ENCODE measurements at places on chromosomes 7 and 10.

- DNase-seq, result no peak
These were observed 215.8 kb downstream of the PHTF2 start for GRCh38 chr7:78014401-78014800.

DNA sequence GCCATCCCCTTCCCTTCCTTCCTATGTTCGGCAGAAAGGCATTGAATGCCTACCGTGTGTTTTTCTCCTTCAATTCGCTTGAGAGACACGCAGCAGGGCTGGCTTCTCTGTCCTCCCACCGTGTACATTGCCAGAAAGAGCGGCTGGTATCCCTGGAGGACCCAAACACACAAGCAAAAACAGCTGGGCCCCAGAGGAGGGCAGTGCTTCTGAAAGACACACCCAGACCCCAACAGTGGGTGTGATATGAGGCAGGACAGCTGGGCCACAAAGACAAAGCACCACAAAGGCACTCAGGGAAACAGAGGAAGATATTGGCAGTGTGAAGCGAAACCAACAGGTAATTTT is 133.1 kb upstream of the SH2B2 start:
- DNase-seq, result no peak

DNA sequence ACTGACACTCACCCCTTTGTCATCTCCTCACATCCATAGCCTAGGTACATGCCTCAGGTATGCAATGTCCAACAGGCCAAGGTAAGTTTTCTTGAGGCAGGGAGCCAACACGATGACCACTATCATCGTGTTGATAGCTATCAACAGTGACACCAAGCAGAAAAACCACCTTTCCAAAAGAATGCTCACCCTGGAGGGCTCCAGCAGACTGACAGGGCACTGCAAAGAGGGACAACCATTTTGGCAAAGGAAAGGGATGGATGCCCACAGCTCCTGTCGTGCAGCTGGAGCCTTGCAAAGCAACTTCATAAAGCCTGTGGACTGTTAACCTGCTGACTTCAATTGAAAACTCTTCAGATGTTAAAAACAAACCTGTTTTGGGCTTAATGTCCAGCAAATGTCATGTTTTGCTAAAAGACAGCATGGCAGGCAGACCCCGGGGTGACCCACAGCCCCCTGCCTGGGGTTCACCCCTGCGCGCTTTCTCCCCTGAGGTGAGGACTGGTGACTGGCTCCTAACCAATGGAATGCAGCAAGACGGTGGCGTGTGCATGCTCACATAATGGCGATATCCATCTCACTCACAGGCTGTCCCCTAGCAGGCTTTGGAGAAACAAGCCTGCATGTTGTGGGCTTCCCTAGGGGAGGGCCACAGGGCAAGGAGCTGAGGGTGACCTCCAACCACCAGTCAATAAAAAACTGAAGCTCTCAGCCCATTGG is 293.8 kb downstream of the TCERG1L start:
- DNase-seq, result no peak

DNA sequence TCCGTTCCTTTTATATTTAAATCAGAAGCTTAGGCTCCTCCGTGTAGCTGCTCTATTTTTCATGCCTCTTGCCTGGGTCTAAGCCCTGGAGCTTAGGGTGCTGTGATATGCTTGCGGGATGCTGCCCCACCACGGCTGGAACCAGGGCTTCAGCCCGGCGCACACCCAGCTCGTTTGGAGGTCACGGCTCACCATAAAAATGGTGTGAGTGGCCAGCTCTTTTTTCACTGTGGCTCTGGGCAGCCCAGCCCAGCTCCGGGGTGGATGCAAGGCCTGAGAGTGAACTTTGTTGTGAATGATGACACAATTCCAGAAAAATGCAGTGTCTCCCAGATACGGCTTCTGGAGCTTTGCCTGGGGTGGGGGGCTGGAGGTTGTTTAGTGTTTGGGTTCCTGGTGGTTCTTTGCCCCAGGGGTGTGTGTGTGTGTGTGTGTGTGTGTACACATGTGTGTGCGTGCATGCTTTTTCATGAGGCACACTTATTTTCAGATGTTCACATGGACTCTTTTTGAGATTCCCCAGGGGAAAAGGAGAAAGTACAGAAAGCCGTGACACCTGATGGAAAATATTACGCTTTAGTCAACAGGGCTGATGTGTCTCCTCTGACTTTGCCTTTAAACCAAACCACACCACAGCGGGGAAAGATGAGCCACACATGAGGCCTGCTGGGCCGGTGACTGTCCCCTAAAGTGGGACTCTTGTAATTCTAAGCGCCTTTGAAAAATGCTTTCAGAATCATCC is 46.2 kb downstream of the GRK5 start:
- peak; percentile 87 for DNase-seq

DNA sequence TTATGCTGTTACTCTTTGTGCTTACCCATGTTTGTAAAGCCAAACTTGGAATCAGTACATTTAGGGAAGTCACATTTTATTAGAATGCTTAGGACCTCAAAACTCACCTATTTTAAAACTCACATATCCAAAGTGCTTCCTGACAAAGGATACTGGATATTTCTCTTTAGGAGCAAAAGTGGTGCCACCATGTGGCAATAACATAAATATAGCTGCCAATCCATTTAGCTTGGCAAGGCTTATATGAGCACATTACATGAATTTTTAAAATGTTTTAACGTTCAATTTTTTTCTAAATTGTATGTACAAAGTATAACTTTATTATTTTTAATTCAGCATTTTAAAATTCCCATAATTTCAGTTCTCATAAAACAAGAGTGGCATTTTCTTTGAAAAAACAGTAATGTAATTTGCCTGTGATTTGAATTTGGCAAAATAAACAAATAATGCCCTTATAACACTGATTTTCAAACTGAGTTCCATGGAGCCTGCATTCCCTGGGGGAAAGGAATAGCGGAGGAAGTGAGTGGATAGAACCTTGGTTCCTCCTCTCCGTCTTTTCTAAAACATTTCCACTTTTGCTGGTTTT is 75.4 kb downstream of the HDAC9 start:
- peak; percentile 24 for DNase-seq

DNA sequence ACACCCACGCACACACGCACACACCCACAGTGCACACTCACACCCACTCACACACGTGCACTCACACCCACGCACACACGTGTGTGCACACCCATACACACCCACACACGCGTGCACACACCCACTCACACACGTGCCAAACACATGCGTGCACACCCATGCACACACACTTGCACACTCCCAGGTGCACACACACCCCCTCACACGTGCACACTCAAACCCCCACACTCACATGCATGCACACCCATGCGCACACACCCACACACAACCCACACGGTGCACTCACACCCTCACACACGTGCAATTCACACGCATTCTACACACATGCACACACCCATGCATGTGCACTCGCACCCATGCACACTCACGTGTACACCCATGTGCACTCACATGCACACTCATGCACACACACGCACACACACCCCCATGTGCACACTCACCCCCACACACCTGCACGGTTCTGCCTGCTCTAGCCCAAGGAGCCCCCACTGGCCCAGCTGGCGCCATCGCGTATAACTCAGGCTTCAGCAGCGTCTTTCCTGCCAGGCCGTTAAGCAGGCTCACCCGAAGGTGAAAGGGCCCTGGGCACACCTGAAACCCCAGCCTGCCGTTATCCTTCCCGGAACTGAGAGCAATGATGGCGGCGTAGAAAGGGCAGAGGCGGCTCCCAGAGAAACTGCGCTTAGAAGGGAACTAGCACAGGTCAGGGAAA is 63.9 kb upstream of the PDGFA start:
- DNase-seq, result no peak

GRCh38 chr7:5607951-5608656 is 173.4 kb downstream of the RNF216 start:
- DNase-seq, result no peak

DNA sequence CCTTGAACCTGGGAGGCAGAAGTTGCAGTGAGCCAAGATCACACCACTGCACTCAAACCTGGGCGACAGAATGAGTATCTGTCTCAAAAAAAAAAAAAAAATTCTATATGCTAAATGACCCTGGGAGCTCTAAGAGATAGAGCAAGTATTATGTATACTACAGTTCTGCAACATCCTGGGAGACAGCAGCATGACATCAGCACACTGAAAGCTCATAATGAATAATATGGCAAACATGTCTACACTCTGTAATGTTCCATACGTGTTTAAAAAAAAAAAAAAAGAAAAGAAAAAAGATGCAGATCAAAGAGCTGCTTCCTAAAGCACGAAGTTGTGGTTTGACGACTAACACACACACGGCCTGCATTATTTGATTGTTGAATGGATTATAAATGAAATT is 72.5 kb downstream of the CUL2 start:
- DNase-seq, result no peak

DNA sequence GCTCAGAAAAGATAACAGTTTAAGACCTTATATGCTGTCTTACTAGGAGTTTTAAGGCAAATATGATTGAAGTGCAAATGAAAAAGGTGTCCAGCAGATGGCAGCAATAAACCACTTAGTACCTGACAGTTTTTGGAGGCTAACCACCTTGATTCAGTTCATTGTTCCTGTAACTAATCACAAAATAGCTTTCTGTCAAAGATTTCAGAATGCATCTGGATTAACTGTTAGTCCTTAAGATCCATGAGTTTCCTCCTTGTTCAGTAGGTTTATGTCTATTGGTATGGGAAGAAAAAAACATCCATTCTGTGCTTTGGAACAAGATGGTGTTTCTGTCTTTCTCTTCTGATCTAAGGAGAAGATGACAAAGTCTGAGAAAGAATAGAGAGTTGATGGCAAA is 46.6 kb downstream of the CCSER2 start:
- peak; percentile 4 for DNase-seq

GRCh38 chr7:42768045-42768444 is 143.8 kb downstream of the C7orf25 start:
- no peak for DNase-seq

DNA sequence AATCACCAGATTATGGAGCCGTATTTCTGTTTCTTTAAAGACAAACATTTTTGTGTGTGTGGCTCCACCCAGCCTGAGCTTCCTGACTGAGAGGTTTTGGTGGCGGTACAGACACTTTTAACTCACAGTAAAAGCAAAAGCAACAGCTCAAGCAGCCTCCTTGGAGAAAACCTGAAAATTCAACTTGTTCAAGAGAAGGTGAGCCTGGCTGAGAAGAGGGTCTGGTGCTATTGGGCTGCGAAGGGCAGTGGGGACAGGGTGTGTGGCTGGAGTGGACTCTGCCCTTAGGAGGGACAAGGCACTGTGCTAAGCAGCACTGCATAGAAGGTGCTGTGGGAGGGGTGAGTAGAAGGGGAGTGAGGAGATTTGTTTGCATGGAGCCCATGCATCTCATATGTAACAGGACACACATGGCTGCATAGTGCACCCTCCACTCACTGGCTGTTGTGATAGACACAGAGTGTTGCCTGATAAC is at the start of gene GIMAP7:
GIMAP7 (plus strand) TSS at position 125 of the 475 bp plus-strand sequence. CDS start 5,103 bp downstream, outside the sequence.
- DNase-seq, result no peak

DNA sequence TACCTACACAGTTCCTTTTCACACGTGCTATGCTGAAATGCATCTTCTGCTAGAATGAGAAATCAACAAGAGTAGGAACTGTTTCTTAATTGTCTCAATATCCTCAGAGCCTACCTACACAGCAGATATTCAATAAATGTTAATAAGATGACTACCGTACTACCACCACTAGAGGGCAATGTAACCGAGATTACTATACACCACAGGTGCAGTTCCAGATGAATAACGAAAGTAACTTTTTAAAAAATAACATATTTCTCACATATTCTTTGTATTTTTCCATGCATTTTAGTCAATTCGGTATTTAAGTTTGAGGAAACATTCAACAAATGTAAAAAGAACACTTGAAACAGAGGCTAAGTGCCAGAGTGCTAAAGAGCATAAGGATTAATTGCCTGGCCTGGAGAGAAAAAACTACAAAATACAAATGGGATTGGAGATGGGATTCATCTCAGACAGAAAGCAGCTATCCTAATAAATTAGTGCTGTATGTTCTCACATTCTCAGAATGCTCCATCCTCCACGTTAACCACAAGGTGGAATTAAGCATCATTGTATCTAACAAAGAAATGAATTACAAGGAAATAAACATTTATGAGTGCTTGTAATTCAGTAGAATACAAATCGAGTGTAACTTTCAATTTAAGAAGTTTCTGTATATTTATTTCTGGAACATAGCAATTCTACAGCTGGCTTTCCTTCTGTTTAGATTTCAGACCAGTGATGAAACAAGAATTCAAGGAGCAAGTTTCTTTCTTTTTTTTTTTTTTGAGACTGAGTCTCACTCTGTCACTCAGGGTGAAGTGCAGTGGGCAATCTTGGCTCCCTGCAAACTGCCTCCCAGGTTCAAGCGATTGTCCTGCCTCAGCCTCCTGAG is 20.3 kb upstream of the HECTD2 start:
- DNase-seq, result no peak

DNA sequence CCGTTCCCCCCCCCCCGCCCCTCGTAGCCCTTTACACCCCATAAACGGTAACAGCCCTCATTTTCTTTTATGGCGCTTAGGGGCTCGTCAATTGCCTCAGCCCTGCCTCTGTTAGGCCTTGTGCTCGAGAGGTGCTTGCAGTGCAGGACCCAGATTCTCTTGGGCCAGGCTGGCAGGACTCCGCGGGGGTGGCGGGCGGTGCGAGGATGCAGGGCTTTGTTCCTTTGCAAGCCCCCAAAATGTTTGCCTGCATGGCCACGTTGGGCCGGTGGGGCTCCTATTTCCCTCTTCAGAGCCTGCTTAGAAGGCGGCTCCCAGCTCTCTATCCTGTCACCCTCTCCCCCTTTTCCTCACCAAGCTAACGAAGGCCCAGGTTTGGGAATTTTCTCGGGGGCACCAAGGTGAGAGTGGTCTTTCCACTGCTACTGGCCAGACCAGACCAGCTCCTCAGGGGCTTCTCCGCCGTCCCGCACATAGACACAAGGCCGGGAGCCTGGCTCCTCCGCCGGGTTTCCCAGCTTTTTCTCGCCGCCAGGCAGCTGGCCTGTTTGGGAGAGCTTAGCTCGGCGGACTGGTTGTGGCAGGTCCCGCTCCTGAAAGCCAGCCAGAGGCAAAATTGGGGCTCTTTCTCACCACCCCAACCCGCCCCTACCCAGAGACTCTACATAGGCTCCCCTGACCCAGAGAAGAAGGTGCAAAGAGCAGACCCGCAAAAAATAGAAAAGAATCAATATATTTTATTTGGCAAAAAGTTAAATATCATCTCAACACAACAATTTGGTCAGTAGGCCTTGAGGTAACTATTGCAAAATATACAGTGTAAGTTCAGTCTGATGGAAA is 3.4 kb downstream of the HOXA9 start:
- no peak for DNase-seq

GRCh38 chr7:27211084-27211446 is 11.2 kb upstream of the HOXA13 start:
- no peak for DNase-seq

GRCh38 chr7:74449809-74450397 is 3.8 kb upstream of the GTF2IRD1 start:
- DNase-seq, result peak; percentile 85

Data from AG08396 (cell line).